Gastroesophageal sphincter (tissue), 4 donors: ENCODE measurements at places on chromosomes 12 and 14.

DNA sequence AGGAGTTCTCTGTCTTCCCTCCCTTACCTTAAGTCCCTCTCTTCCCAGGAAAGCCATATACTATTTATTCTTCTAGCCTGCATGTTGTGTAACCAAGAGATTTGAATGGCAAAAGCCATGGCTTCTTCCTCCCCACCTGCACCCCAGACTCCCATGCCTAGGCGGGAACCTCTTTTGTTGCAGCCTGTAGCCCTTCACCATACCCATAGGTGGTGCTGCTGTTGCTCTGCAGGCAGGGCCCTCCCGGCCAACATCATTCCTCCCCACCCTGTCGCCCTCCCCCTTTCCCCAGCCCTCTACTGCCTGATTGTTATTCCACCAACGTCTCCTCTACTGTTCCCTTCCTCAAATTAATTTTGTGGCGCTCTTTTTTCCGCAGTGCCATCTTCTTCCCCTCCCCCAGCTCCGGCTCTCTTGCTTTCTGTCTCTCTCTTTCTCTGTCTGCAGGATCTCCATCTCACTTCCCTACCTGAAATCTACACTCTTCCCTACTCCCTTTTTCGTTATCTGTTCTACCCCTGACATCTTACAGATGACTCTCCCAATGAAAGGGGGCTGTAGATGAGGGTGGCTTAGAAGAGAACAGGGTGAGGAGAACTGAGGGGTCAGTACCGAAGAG, 13.8 kb downstream of the NGDN start:
- ATAC-seq: no peak

DNA sequence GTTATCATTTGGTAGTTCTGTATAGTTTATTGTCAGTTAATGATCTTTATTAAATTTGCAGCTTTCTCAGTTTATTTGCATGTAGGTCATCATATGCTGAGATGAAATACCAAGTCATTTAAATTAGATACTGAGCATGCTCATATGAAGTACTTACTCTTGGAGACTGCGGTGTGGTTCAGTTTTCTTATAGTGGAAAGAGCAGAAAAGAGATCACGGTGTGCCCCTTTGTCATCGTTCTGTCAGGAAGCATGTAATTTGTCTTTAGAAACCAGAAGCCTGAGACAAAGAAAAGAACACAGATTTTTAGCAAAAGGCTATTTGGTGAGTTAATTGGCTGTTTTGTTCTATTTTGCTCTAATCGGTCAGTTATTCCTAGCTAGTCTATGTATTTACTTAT, 75.6 kb downstream of the PLEKHA5 start:
- ATAC-seq: no peak

DNA sequence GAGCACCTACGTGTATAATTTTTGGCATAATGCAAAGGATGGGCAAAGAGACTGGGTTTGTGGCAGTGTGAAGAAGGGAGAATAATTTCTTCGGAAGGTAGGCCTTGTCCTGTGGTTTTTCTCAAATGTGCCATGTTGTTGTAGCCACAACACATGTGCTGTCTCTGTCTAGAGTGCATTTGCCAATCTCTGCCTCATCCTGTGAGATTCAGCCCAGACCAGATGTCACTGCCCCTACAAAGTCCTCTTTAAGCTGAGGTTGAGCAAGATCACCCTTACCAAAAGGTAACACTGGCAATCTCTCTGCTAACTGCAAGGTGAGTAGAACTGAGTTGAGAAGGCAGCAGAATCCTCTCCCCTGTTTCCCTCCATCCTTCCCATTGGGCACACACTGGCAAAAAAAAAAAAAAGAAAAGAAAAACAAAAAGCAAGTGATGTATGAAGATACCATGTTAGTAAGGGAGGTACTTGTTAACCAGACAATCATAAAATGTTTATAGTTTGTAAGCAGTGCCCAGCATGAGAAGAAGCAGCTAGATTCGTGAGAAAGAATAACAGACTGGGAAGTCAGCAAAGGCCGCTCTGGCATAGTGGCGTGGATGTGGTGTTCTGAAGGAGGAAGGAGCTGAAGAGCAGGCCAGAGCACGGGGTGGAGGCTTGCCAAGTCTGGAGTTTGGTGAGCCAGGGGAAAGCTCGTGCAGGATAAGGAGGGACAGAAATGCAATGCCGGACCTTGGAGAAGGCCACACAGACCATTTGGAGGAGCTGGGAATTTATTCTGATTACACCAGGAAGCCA, 18.9 kb downstream of the DYRK2 start:
- ATAC-seq: peak; percentile 54

DNA sequence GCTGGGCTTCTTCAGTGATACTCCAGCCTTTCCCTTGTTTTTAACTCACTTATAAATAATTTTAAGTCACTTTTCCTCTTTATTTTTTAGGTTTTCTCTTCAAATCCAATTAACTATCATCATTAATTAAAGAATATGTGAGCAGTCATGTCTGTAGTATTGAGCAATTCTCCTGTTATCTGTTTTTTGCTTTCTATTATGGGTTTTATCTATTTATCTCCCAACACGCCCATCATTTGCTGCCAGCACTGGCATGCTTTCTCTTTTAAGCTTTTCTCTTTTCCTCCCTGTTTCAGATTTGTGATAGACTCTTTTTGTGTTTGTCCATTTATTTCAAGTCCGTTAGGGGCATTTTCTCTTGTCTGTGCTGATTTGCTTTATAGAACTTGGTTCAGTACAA, 72.3 kb downstream of the CRADD start:
- ATAC-seq: no peak

GRCh38 chr12:6888360-6888759, 15.3 kb upstream of the SPSB2 start:
- no peak for ATAC-seq

GRCh38 chr12:71007781-71008404, 87.4 kb upstream of the PTPRR start:
- no peak for ATAC-seq

- ATAC-seq: no peak
These were observed 1.5 kb downstream of the INF2 start for GRCh38 chr14:104690861-104691455.

DNA sequence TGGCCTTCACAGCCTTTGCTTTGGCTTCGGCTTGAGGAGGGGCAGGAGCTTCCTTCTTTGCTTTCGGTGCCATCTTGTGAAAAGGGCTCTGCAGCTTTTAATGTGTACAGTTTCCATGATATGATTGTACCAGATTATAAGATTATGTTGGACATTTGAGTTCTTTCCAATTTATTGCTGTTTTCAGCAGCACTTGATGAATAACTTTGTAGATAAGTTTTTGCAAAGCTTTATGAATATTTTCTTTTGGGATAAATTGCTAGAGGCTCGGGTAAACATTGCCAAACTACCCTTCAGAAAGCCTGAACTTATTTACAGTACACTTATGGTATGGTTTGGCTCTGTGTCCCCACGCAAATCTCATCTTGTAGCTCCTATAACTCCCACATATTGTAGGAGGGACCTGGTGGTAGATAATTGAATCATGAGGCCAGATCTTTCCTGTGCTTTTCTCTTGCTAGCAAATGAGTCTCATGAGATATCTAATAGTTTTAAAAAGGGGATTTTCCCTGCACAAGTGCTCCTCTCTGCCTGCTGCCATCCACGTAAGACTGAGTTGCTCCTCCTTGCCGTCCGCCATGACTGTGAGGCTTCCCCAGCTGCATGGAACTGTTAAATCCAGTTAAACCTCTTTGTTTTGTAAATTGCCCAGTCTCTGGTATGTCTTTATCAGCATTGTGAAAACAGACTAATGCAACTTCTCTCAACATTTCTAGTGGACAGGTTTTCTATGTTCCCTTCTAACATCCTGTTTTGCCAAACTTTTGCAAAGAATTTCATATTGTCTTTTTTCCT, 70.4 kb downstream of the RCOR1 start:
- no peak for ATAC-seq

- no peak for ATAC-seq
These were observed 5.9 kb downstream of the CIPC start for GRCh38 chr14:77103951-77104350.

GRCh38 chr14:77906446-77906845, 106.5 kb downstream of the ADCK1 start:
- ATAC-seq: no peak

DNA sequence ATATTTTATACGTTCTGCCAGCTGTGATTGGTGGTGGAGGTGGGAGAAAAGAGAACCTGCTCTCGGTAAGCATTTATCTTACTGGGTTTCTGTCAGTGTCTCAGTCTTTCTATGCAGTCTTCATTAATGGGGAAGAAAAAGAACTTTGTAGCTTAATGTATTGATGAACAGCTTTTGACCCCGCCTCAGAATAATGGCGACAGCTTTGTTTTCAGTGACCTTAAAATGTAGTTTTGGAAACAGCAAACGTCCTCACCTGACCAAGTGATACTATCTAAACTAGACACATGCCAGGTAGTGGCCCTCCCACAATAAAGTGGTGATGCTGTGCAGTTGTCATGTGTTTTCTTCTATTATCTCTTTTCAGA, 1.4 kb downstream of the DACT1 start:
- no peak for ATAC-seq
